ENCODE measurements at places on chromosomes 3 and 15. TPM values are rescaled to one million over a fixed set of nuclear protein-coding genes. Genes with fewer than 3 reads are reported as not detected.
A peak's percentile ranks its signal among the peaks of the same experiment; 100 is the strongest.

The TXNRD3 gene
- total RNA-seq = 8.1 TPM

The SLC24A5 gene
- not detected for total RNA-seq

GRCh38 chr3:196652961-196653795, 13.7 kb downstream of the NRROS start:
- no peak for DNase-seq

DNA sequence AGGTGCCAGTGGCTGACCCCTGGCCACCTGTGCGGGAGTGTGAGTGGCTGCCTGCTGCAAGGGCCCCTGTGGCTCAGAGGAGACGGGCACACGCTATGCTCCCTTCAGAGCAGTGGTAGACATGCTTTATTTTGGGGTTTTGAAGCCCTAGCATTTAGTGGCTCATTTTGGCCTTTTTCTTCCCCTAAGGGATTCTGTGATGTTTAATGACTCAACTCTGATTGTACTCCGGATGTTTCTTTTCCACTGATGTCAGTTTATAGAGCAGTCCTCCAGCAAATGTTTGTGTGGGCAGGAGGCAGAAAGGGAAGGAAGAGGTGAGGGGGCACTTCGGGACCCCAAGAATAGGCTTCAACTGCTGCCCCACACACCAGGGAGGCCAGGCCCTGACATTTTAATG, 288.9 kb upstream of the C2CD4B start:
- DNase-seq = peak; percentile 80

DNA sequence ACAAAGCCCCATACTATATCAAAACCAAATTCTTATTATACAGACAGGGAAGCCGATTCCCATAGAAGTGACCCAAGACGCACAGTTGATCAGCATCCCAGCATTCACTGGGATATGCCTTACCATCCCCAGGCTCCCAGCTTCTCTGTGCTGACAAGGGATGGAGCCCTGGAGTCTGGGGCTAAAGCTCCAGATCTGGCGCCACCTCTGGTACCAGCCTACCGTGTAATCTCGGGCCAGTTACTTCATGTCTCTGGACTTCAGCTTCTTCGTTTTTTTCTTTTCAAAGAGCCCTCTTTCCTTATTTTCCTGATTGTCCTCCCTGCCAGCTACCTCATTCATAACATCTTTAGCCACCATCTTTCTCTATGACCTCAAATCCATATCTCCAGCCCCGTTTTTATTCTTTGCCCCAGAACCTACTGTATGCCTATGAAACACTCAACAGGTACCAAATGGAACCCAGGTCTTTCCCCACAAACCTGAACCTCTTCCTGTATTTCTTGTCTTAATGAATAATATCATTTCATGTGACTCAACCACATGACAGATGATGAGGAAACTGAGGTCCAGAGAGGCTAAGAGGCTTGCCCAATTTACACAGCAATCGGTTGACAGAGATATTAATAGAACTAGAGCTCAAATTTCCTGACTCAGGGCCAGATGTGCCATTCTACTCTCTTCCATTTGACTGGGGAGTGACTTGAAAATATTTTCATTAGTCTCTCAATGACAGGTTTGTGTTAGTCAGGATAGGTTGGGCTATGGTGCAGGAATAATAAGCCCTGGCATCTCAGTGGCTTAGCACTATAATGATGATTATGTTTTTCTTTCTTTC, 85.4 kb upstream of the TLE3 start:
- no peak for DNase-seq

Measured in IMR-90 (cell line).